ENCODE measurements at places on chromosomes 6 and 20. TPM values are rescaled to one million over a fixed set of nuclear protein-coding genes. Genes with fewer than 3 reads are reported as not detected.

Gene NTSR1
- 0.09 TPM for polyA plus RNA-seq

Gene TPX2
- 19.8 TPM for polyA plus RNA-seq

Gene TSHZ2
- not detected for polyA plus RNA-seq

Gene REM1
- not detected for polyA plus RNA-seq

Gene FRK
- 0.31 TPM for polyA plus RNA-seq

Gene FRMD1
- not detected for polyA plus RNA-seq

Gene CGA
- 0.19 TPM for polyA plus RNA-seq

Gene FAM162B
- polyA plus RNA-seq = 10.9 TPM

Gene KIF25
- polyA plus RNA-seq = not detected

Gene TRIM31
- polyA plus RNA-seq = not detected

Gene TFAP2D
- not detected for polyA plus RNA-seq

Gene NR2E1
- polyA plus RNA-seq = not detected

Gene TSPO2
- not detected for polyA plus RNA-seq

Gene DLK2
- 0.62 TPM for polyA plus RNA-seq

Gene TNFAIP3
- 16.7 TPM for polyA plus RNA-seq

Gene HSPA1A
- polyA plus RNA-seq = 50.4 TPM

Gene GGTLC1
- polyA plus RNA-seq = not detected

Gene CCM2L
- polyA plus RNA-seq = not detected

Gene PDYN
- not detected for polyA plus RNA-seq

Gene RAB44
- not detected for polyA plus RNA-seq

Gene FOXF2
- polyA plus RNA-seq = 17.3 TPM

Gene BNIP5
- not detected for polyA plus RNA-seq

Gene CALHM6
- 0.81 TPM for polyA plus RNA-seq

Gene VSX1
- not detected for polyA plus RNA-seq

Gene CDKN1A
- polyA plus RNA-seq = 830 TPM

Gene BMP2
- polyA plus RNA-seq = 1.6 TPM

Gene MOCS1
- polyA plus RNA-seq = 6.1 TPM

Gene BLOC1S5
- polyA plus RNA-seq = 15.1 TPM

Gene ADGRB3
- not detected for polyA plus RNA-seq

Gene OXT
- not detected for polyA plus RNA-seq

Gene GPLD1
- 0.04 TPM for polyA plus RNA-seq

Gene PLTP
- 105 TPM for polyA plus RNA-seq

Gene PLAGL2
- 5.9 TPM for polyA plus RNA-seq

Gene HMGCLL1
- 0.33 TPM for polyA plus RNA-seq

Gene ENPP1
- polyA plus RNA-seq = 22.5 TPM

Gene OR2B6
- 0.09 TPM for polyA plus RNA-seq

Gene HSPA12B
- polyA plus RNA-seq = 0.09 TPM

Gene SLPI
- polyA plus RNA-seq = not detected

Gene CLIC5
- not detected for polyA plus RNA-seq

Gene NHSL1
- 10.2 TPM for polyA plus RNA-seq

Gene PBOV1
- polyA plus RNA-seq = not detected

Gene SLCO4A1
- 0.09 TPM for polyA plus RNA-seq
